ENCODE measurements at places on chromosomes 16 and 17.
A peak's percentile ranks its signal among the peaks of the same experiment; 100 is the strongest.

- H3K4me1 ChIP-seq, result peaks cover 22% of the 10 kb centered on the region
- H3K27me3 ChIP-seq, result no peaks in the 10 kb centered on the region
Measured at GRCh38 chr17:59427425-59427921, 96.0 kb downstream of the YPEL2 start.

DNA sequence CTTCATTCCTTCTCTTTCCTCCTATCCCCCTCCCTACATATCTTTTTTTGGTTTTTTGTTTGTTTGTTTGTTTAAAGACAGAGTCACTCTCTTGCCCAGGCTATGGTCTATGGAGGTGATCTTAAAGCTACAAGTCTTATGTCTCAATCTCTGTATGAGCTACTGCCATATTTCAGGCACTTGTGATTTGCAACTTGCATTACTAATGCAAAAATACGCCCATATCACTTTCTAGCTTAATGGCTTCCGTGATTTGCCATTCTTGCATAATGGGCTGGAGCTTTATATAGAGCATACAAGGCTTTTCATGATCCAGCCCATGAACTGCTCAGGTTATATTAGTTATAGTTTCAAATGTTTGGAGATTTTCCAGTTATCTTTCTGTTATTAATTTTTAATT lies 7.5 kb downstream of the CFAP97D1 start:
- H3K27ac ChIP-seq, result no peak overlapping the region
- no peak for DNase-seq
- peaks cover 21% of the 10 kb centered on the region for H3K27me3 ChIP-seq
- no peaks in the 10 kb centered on the region for H3K4me1 ChIP-seq
- no peak overlapping the region for H3K4me3 ChIP-seq

GRCh38 chr17:4895121-4895520 lies 4.2 kb upstream of the C17orf107 start:
- H3K4me3 ChIP-seq, result no peak overlapping the region
- H3K36me3 ChIP-seq, result peaks cover 4% of the 10 kb centered on the region
- H3K27ac ChIP-seq, result no peak overlapping the region
- DNase-seq, result no peak

GRCh38 chr17:55442462-55442861 lies 20.8 kb upstream of the MMD start:
- DNase-seq, result no peak
- peaks cover 9% of the 10 kb centered on the region for H3K4me1 ChIP-seq

- H3K4me3 ChIP-seq, result peak overlapping the region; percentile 78
- DNase-seq, result peak; percentile 70
- H3K27ac ChIP-seq, result peak overlapping the region; percentile 74
- no peaks in the 10 kb centered on the region for H3K36me3 ChIP-seq
- peaks cover 6% of the 10 kb centered on the region for H3K4me1 ChIP-seq
- peaks cover 50% of the 10 kb centered on the region for H3K27me3 ChIP-seq
Measured at GRCh38 chr17:81387100-81388090, 7.9 kb upstream of the BAHCC1 start.

DNA sequence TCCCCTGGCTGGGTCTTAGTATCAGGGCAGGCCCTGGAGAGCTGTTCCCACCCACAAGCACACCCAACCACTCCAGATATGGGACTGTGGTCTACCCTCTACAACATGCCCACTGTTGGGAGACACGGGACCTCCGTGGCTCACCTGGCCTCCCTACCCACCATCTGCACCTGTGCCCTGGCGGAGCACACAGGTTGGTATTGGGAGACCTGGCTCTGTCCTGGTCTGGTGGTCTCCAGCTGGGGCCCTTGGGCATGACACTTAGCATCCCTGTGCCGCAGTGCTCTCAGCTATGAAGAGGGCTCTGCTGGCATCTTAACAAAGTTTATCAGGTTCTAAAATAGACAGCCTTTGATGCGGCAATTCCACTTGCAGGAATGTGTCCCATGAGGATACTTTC lies 5.8 kb downstream of the C16orf95 start:
- peaks cover 6% of the 10 kb centered on the region for H3K4me1 ChIP-seq
- no peak overlapping the region for H3K27ac ChIP-seq
- peaks cover 7% of the 10 kb centered on the region for H3K36me3 ChIP-seq
- H3K27me3 ChIP-seq, result no peaks in the 10 kb centered on the region

GRCh38 chr17:44829523-44830358 lies at the start of gene GJC1:
Gene GJC1, minus strand, starts transcription at chr17:44830287. Its CDS starts 24,470 bp downstream, at chr17:44805817.
- H3K27me3 ChIP-seq, result peaks cover 62% of the 10 kb centered on the region
- no peaks in the 10 kb centered on the region for H3K36me3 ChIP-seq
- peak within 1 kb of the TSS; percentile 52 for H3K27ac ChIP-seq
- H3K4me3 ChIP-seq, result peak within 1 kb of the TSS; percentile 76
- H3K4me1 ChIP-seq, result peaks cover 15% of the 10 kb centered on the region
- peak; percentile 38 for DNase-seq

DNA sequence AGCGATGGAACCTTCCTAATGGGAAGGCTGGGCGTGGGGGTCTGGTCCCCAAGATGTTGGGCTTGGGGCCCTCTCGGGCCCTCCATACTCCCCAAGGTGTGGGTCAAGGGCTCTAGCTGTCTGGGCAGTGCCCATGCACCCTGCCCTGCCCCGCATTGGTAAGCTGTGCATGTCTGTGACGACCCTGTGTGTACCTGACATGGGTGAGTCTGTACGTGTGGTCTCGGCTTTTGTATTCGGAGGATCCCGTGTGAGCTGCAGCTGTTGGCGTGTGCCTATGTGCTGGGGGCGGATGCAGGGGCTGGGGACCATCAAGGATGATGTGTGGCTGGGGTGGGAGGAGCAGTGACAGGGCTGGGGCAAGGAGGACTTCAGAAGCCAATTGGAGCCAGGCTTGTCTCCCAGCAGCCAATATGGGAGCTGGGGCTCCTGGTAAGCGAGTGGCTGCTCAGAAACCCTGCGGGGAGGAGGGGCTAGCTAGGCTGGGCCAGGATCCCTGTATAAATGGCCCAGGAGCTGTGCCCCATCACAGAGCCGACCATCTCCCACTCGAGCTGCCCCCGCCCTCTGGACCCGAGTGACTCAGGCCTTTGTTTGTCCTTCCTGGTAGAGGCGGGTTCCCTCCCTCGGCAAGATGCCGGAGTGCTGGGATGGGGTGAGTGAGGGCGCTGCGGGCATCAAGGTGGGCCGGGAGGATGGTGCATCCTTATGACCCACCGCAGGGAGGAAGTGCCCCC lies at the start of gene NDRG4:
Gene NDRG4 (plus strand): TSS at position 529 of the 737 bp plus-strand sequence. CDS start 106 bp downstream, at position 635.
- H3K27me3 ChIP-seq, result peaks cover 12% of the 10 kb centered on the region
- no peaks in the 10 kb centered on the region for H3K36me3 ChIP-seq
- peak within 1 kb of the TSS; percentile 34 for H3K4me3 ChIP-seq
- H3K27ac ChIP-seq, result no peak within 1 kb of the TSS
- H3K4me1 ChIP-seq, result peaks cover 22% of the 10 kb centered on the region
- DNase-seq, result peak; percentile 46

DNA sequence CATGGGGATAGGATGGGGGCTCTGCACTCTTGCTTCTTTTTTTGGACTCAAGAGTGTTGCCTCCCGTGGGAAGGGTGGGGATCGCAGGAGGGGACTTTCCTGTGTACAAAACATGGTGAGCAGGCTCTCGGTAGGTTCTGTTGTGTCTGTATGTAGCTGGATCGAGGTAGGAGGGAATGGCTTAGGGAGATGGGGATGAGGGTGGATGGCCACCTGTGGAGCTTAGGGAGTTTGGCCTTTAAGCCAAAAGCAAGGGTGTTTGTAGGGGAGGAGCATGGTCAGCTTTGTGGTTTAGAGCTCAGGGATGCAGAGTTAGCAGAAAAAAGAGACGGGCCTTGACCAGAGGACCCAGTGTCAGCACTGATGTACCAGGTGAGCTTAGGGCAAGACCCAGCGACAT lies 11.0 kb upstream of the EDC4 start:
- no peak overlapping the region for H3K4me3 ChIP-seq
- DNase-seq, result no peak
- peaks cover 21% of the 10 kb centered on the region for H3K4me1 ChIP-seq
- H3K36me3 ChIP-seq, result peaks cover 34% of the 10 kb centered on the region

All from activated naive CD8-positive, alpha-beta T cell treated with anti-CD3 and anti-CD28 coated beads, Interleukin-2, amount 50 U/mL, for 24 hours (primary cell).